ENCODE measurements at places on chromosomes 5 and 9. TPM values are rescaled to one million over a fixed set of nuclear protein-coding genes. Genes with fewer than 3 reads are reported as not detected.
A peak's percentile ranks its signal among the peaks of the same experiment; 100 is the strongest.

ALDH1A1 gene
- total RNA-seq = not detected

SPINK13 gene
- not detected for total RNA-seq

NFIB gene
- not detected for total RNA-seq

- peak; percentile 71 for DNase-seq
These were observed 12.8 kb upstream of the MTAP start for GRCh38 chr9:21789541-21790037.

- no peak for DNase-seq
These were observed 15.4 kb upstream of the RANBP17 start for GRCh38 chr5:170846416-170846815.

DNA sequence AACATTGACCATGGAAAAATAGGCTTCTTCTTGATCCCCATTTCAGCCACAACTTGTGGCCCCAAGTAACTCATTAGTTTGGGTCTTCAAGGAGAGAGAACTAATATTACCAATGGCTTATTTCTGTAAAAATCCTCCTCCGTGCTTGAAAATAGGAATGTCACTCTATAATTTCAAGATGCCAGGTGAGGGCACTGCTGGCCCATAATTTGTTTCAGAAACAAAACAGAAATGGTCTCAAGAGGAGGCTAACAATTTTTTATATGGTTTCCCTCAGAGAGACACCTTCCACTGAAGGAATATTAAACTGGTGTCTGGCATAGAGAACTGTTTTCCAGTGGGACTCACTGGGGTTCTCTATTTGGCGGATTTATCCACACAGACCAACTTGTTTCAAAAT, 437.0 kb upstream of the TRPC7 start:
- DNase-seq = no peak

DNA sequence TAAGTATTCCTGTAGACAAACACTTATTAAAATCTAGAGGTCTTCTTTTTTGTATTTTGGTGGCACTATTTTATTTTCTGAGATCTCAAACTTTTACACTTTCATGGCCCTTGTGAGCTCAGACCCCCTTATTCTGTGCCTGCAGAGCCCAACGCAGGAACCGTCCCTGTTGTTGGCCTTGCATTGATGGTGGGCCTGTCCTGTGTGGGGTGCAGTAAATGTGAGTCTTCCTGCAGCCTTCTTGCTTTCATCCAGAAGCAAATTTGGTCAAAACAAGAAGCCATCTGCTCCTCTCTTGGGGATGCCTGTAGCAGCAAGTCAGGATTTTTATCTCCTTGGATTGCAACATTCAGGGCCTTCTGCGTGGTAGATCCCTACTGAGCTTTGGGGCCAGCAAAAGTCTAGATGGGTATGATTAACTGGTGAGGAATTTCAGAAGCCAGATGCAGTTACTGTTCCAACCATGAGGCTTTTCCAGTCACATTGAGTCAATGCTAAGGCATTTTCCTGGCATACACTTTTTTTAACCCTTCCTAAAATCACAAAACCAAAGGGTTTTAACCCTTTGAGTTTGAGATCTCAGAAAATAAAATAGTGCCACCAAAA, 31.7 kb downstream of the BASP1 start:
- DNase-seq = no peak

DNA sequence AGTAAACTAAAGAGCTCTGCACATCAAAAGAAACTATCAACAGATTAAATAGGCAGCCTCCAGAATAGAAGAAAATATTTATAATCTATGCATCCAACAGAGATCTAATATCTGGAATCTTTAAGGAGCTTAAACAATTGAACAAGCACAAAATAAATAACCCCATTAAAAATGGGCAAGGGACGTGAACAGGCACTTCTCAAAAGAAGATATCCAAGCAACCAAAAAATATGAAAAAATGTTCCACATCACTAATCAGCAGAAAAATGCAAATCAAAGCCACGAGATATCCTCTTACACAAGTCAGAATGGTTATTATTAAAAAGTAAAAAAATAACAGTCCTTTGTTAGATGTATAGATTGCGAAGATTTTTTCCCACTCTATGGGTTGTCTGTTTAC, 109.1 kb upstream of the TRPC7 start:
- DNase-seq = no peak

DNA sequence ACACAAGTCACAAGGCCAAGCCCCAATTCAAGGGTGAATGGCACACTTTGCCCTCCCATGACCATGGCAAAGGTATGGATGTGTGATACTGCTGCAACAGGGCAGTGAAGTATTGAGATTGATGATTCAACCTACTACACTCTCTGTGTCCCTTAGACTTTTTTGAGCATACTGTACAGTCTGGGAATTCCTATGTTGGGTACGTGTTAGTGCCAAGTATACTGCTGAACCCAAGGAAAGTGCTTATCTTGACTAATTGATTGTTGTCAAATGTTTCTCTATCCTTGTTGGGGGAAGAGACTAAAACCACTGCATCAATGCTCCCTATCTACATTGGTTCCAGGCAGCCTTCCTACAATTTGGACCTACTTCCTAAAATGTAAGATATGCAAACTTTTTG, 93.7 kb downstream of the NDFIP1 start:
- DNase-seq = no peak

- no peak for DNase-seq
These were observed 39.6 kb downstream of the RXRA start for GRCh38 chr9:134365791-134366222.

All from activated CD8-positive, alpha-beta T cell treated with anti-CD3 and anti-CD28 coated beads, Interleukin-2, amount 10 ng/mL, durations not matched to agents 7 days and 5 days (primary cell).